ENCODE measurements at places on chromosomes 2 and 18.

- no peak for DNase-seq
These were observed 336.3 kb downstream of the DYSF start for GRCh38 chr2:71789556-71790204.

- no peak for DNase-seq
These were observed 5.5 kb upstream of the NPAS2 start for GRCh38 chr2:100814453-100814852.

DNA sequence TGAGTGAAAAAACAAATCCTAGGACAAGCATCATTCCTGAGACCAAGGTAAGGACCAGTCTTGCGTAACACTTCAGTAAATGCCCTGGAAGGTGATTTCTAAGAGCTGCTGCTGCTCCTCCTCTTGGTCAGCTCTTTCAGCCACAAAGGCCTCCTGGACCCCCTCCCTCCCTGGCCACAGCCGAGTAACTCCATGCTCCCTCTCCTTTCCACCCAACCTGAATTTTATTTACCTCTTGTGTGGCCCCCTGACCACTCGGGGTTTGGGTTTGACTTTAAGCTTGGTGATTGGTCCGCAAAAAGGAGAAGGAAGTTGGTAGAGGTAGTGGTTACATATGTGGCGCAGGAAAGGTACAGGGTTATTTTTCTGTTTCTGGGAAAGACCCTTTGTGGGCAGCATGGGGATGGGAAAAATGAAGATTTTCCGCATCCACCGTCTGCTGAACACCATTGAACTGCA, 9.2 kb downstream of the HTRA2 start:
- no peak for DNase-seq

- peak; percentile 70 for DNase-seq
These were observed 94.9 kb downstream of the SLC4A3 start for GRCh38 chr2:219722276-219722879.

GRCh38 chr2:54483426-54483825, 27.3 kb downstream of the SPTBN1 start:
- peak; percentile 46 for DNase-seq
